Fibroblast of skin of scalp (primary cell): ENCODE measurements at places on chromosomes 4 and X.
A peak's percentile ranks its signal among the peaks of the same experiment; 100 is the strongest.

DNA sequence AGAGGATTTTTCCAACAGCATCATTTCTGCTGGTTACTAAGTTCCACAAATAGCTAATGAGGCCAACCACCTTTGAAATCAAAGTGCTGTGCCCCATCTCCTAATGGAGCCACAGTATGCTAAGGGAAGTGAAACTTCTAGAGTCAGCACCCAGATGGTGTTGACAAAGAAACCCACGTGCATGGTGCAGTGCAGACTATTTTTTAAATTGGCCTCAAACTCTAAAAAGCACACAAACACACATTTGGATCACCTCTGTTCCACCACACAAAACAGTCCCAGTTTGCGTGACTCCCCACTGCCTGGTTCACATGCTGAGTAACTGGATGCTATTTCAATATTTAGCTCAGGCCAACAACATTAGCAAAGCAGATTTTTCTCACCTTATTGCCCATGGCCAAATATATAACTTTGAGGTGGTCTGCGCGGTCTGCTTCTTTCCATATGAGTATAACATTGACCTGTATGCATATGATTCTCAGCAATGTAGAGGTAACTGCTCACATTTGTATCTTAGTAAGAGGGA is 69.9 kb downstream of the AMELX start:
- DNase-seq, result no peak

DNA sequence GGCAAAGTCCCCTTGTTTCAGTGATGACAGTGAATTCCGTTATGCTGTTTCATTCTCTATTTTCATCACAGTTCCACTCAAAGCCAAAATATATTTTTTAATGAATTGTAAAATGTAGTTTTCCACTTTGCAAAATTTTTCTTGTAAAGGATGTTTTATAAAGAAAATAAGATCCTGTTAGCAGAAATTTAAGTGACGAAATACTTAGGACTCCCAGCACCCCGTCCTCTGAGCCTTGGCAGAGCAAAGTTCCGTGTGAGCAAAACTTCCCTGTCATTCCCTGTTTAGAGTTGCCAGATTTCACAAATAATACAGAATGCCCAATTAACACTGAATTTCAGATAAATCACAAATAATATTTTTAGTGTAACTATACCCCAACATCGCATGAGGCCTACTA is 81.0 kb upstream of the RBPJ start:
- DNase-seq, result no peak

DNA sequence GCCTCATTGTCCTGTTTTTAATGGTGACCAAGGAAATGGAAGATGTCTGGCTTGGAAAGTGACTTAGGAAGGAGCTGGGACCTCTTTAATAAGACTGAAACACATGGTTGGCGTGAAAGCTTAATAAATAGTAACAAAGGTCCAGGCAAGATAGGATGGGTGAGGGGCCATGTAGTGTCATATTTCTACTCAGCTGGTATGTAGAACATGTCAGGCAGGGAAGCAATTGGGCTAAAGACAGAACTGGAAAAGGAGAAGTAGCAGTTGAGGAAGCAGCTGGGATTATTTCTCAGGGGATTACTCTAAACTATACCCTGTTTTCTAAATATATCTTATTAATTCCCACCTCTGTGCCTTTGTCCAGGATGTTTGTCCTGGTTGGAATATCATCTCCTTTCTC is 18.6 kb downstream of the ITGB1BP2 start:
- DNase-seq, result no peak

DNA sequence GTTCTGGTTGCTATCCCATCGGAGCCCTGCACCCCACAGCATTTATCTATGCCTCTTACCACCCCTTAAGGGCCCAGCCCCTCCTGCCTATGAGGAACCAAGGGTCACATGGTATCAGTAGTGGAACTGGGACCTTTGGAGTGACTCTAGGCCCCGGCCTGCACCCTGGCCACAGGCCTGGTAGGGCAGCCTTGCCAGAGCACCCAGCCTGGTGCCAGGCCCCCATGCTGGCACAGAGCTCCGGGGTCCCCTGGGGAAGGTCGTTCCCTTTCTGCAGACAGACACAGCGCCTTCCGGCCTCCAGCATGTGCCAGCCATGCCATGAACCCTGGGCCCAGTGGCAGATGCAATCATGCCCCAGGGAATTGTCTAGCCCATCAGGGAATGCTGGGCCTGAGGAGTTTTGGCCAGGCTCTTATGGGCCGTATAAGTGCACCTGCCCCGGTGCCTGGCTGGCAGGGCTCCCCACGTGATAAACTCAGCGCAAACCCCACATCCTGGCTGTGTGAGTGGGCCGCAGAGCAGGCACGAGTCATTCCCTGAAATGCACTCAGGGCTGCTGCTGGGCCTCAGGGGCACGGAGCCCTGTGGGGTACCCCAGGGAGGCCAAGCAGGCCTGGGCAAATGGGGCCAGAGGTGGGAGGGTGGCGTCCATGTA is 19.8 kb upstream of the ADD1 start:
- no peak for DNase-seq

DNA sequence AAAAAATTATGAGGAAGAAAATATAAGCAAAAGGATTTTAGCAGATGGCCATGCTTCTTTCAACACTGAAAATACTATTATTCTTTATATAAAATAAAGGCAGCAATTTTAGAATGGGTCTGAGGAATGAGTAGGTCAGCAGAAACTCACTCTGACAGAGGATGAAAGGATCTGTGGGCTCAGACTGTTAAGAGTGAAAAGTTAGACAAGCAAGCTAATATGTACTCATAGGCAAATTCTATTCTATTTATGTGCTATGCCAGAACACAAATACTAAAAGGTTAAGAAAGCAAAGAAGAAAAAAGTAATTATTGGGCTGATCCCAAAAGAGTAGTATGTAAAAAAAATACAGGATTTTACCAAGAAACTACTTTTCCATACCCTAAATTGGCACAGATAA is 13.9 kb downstream of the LCORL start:
- DNase-seq, result no peak

GRCh38 chr4:143362349-143363046 is 25.8 kb downstream of the GAB1 start:
- DNase-seq, result no peak

GRCh38 chrX:52422884-52423283 is 54.1 kb downstream of the XAGE2 start:
- DNase-seq, result peak; percentile 82

- DNase-seq, result no peak
Observed at GRCh38 chrX:133434197-133434820, 19.0 kb upstream of the GPC4 start.

DNA sequence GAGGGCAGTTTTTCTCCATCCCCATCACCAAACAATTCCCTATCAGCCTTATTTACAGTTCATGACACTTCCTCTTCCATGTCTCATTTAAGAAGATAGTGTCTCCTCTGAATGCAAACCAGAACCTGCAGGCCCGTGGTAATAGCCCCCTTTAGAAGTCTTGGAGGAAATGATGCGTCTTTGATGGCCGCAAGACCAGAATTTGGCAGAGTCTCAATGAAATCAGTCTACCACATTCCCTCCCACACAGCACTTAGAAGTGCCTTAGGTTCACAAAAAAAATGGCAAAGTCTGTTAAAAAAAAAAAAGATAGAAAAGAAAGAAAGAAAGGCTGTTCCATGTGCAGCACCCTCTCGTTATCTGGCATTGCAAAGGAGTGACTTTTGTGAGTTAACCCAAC is 2.1 kb upstream of the KDR start:
- no peak for DNase-seq

GRCh38 chr4:113131136-113131535 is 81.7 kb downstream of the ANK2 start:
- no peak for DNase-seq
